Right lung (tissue), 10 donors: ENCODE measurements at places on chromosomes 2 and 18. TPM values are rescaled to one million over a fixed set of nuclear protein-coding genes. Genes with fewer than 3 reads are reported as not detected.

- DNase-seq: no peak
These were observed 3.8 kb downstream of the FN1 start for GRCh38 chr2:215431778-215432758.

- no peak for DNase-seq
These were observed 58.2 kb upstream of the FZD7 start for GRCh38 chr2:201975434-201975833.

Gene STK16
- 34.9 TPM for polyA plus RNA-seq

GRCh38 chr2:44273076-44273475 lies 2.2 kb upstream of the SLC3A1 start:
- DNase-seq: no peak

GRCh38 chr2:168166902-168167510 lies 80.4 kb downstream of the STK39 start:
- no peak for DNase-seq
